ENCODE measurements at places on chromosomes 3 and 15.

GRCh38 chr15:56942118-56942517 is 23.7 kb downstream of the TCF12 start:
- no peak for DNase-seq

GRCh38 chr15:41936649-41937567 is 35.4 kb downstream of the EHD4 start:
- DNase-seq: no peak

DNA sequence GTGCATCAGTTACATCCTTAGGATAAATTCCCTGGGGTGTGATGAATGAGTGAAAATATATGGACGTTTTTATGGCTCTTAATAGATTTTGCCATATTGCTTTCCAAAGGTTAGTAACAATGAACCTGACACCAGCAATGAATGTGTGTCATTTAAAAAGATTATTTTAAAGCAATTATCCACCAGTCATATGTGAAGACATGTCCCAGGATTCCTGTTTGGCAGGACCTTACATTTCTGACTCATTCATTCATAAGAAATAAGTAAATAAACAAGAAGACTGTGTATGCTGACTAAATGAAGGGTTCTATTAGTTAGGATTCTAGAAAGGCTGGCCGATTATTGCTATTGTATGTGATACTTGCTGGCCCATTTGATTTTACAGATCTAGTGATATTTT is 201.5 kb downstream of the SOX2 start:
- no peak for DNase-seq

DNA sequence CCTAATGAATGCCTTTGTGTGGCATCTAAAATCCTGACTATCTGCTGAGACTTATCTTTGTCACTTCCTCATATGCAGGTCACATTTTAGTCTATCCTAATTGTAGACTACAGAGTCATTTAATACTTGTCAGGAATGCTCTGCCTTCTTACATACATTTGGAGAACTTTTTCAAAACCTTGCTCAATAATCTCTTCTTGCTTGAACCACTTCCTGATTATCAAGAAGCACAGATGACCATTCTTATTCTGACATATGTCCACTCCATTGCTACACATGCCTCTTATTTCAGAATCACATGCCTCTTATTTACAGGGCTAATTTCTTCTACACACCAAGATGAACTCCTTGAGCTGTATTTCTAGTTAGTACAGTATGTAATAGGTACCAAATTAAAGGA is 400.3 kb downstream of the TBC1D5 start:
- DNase-seq: no peak

DNA sequence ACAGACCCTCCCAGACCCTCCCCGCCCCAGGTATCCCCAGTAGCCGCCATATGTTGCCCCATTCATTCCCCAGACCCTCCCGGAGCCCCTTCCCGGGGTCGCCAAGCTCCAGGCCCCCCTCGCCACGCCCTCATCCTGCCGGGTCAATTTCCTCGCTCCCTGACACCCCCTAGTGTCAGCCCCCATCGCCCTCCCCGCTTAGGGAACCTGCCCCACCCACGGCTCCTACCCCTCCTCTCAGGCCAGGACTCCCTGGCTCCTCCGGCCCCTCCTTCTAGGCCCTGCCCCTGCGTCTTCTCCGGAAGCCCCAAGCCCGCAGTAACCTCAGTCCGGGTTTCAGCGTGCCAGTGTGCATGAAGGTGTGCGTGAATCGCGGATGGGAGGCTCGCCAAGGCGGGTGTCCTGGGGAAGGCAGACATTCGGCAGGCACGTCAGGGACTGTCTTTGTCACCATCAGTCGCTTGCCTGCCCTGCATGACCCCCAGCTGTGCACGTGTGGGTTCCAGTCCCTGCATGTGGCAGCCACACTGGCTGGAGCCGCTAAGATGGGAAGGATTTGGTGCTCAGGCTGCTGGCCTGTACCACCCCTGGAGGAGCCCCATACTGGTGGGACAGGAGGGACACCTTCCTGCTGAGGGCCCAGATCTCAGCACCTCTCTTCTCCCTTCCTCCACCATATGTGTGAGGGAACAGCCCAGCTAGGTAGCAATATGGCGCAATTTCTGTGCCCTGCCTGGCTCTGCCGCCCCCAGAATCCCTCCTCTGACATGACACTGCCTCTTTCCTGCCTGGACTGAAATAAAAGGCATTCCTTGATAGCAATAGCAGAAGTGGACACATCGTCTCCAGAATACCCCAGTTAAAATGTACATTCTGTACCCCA is 693 bp downstream of the DISP2 start:
- DNase-seq: no peak

- DNase-seq: no peak
Observed at GRCh38 chr3:14491396-14492190, 48.5 kb downstream of the GRIP2 start.

DNA sequence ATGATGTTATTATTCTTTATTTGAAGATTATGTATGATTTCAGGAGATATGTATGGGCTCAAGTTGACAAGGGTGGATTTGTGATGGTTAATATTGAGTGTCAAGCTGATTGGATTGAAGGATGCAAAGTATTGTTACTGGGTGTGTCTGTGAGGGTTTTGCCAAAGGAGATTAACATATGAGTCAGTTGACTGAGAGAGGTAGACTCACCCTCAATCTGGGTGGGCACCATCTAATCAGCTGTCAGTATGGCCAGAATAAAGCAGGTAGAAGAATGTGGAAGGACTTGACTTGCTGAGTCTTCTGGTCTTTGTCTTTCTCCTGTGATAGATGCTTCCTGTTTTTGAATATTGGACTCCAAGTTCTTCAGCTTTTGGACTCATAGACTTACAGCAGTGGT is 973.7 kb downstream of the MCTP2 start:
- no peak for DNase-seq
